ENCODE measurements at places on chromosomes 4 and X.

DNA sequence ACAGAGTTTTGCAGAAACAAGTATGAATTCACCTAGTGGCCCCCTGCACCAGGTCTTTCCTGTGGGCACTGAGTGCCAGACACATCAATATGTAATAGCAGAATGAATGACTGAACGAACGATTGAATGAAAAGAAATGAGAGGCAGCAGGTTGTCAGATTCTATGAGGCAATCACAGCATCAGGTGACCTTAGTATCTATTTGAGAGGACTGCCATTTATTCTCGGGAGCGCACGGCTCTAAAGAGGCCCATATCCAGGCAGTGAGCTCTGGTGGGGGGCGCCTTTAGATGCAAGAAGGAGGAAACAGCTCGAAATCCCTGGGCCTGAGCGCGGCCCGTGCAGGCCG, 528 bp upstream of the SLC25A4 start:
- no peak for DNase-seq

- DNase-seq, result peak; percentile 87
These were observed 496 bp upstream of the GAB1 start for GRCh38 chr4:143335979-143336780.

- peak; percentile 48 for DNase-seq
These were observed 146.8 kb upstream of the USP9X start for GRCh38 chrX:40938423-40938822.

DNA sequence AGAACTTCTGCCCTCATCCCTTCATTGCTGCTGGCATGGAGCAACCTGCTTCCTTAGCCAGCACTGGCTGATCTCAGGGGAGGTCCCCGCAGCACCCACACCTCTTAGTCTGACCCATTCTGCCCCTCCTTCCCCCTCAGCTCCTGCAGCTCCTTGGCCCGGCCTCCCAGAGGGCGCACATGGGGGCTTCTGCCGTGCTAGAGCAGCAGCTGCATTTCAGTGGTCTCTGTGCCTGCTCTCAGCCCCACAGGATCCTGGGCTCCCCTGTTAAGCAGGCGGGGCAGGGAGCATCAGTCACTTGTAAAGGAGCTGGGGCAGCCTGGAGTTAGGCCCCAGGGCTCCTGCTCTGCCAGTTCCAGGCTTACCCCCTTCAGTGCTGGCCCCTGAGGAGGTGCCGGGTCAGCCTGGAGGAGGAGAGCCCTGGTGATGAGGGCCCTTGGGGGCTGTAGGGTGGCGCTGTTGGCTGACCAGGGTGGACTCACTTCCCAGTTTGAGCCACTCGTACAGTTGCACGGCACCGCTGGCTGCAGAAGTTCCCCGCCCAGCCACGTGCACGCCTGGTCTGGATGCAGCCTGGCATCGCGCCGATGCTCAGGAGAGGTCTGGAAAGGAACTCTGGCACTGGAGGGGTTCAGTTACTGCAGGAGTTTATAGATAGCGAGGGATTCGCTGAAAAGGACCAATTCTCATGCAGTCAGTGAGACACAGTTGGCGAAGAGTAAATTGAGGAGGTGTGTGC, 85.1 kb upstream of the PSAPL1 start:
- DNase-seq, result no peak

- DNase-seq, result no peak
These were observed 542.8 kb downstream of the GALNTL6 start for GRCh38 chr4:172356016-172356415.

DNA sequence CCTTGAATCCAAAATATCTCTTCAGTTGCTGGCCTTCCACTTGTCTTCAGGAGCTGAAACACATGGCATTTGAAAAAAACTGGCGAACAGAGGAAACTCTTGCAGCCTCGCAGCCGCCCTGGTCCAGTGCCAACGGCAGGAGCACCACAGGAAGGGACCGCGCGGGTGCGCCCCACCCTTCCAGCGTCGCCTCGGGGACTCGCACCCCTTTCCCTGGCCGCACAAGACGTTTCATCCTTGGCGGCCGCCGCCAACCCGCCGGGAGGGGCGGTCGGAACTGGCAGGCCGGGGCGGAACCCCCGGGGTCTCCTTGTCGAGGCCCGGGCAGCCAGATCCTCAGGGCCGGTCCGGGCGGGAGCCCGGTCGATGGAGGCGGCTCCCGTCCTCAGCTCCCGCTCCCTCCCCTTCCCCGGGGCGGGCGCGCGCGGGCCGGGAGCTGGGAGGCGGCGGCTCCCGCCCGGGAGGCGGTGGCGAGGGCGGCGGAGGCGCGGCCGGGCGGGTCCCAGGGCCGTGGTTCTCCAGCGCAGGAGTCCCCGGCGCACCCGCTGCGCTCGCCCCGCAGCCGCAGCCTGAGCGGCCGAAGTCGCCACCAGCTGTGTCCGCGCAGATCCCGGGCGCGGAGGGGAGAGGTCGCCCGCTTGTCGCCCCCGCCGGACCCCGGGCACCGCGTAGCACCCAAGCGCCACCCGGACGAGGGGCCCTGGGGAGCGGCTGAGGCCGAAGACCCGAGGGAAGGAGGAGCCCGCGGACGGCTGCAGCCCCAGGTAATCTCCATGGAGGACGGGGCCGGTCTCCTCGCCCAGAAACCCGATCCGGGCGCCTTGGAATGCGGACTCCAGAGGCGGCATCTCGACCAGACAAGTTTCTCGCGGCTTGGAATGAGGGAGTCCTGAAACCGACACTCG, 886 bp upstream of the NDST3 start:
- peak; percentile 47 for DNase-seq

- DNase-seq, result no peak
These were observed 138.0 kb downstream of the PDGFRA start for GRCh38 chr4:54367059-54367458.

GRCh38 chr4:98540803-98541202, 117.6 kb downstream of the TSPAN5 start:
- DNase-seq, result no peak

DNA sequence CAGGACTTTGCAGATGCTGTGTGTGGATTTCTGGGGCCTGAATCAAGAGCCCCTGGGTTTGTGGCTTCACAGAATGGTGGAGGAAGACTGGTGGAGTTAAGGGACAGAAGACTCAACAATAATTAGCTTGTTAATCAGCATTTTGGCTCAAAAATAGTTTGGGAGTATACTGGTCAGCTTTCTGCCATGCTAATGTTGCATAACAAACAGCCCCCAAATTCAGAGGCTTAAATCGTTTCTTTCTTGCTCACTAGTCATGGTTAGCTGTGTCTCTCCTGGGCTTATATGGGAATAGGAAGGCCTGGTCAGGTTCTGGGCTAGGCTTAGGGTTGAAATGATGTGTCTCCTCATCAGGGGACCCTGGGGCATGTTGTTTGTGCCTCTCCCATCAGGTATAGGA, 24.4 kb downstream of the TBL1X start:
- DNase-seq, result no peak

DNA sequence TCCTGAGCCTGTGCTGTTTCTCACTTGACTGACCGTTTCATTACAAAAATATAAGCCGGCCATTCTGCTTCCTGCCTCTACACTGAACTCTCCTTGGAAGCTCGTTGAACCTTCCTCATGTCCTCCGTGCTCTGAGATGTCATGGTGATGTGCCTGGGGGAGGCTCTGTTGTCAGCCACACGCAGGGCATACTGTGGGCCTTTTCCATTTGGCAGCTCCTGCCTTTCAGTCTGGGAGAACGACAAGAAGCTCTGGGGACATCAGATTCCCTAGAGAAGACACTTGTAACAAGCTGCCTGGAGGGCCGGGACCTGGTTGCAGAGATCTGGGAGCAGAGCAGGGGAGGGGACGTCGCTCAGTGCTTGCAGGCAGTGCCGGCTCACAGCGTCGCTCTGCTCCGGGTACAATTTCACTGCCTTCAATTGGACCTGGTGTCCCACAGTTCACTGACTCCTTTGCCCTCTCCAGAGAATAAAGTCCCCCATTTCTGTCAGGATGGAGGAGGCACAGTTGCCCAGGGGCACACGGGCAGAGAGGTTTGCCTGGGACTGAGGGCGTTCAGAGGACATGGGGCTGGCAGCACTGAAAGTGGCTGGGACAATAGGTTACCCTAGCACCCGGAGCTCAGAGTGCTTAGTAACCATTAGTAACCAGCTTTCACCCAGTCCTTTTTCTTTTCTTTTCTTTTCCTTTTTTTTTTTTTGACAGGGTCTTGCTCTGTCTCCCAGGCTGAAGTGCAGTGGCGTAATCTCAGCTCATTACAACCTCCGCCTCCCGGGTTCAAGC, 19.1 kb upstream of the MECP2 start:
- no peak for DNase-seq

- DNase-seq, result no peak
These were observed 192.3 kb downstream of the SPATA18 start for GRCh38 chr4:52243367-52243766.

GRCh38 chrX:154648931-154649330, 4.4 kb downstream of the CTAG2 start:
- DNase-seq, result no peak

DNA sequence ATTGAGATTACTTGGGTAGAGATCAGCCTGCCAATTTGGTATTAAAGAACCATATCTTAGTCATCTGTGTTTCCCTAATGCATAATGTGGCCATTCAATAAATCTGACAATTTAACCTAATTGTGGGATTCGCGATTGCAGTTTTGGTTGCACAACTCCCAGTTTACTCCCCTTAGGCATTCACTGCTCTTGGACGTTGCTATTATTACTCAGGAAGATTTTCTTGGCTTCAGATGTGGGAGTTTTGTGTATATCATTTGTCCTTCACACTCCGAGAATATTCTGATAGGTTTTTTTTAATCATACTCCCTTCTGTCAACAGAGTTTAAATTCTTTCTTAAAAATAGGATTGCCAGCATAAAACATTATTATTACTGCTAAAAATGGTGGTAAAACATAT, 22.0 kb upstream of the TRPC3 start:
- DNase-seq, result no peak

- peak; percentile 9 for DNase-seq
These were observed 360.7 kb downstream of the PCDH7 start for GRCh38 chr4:31080887-31081286.

- DNase-seq, result peak; percentile 67
These were observed 28.6 kb downstream of the CLNK start for GRCh38 chr4:10655968-10656367.

- DNase-seq, result no peak
These were observed 40.5 kb upstream of the PSAPL1 start for GRCh38 chr4:7475207-7475606.

GRCh38 chrX:119756926-119757635, 1.3 kb upstream of the SOWAHD start:
- DNase-seq, result no peak

DNA sequence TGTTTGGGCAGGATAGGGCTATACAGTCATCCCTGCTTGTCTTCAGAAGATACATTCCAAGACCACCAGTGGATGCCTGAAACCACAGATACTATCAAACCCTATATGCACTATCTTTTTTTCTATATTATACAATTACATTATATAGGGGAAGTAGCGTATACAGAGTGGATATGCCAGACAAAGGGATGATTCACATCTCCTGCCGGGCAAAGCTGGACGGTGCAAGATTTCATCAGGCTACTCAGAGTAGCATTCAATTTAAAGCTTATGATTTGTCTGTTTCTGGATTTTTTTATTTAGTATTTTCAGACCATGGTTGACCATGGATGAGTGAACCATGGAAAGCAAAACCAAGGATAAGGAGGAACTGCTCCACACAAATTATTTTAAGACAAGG, 7.0 kb upstream of the AMTN start:
- DNase-seq, result no peak

DNA sequence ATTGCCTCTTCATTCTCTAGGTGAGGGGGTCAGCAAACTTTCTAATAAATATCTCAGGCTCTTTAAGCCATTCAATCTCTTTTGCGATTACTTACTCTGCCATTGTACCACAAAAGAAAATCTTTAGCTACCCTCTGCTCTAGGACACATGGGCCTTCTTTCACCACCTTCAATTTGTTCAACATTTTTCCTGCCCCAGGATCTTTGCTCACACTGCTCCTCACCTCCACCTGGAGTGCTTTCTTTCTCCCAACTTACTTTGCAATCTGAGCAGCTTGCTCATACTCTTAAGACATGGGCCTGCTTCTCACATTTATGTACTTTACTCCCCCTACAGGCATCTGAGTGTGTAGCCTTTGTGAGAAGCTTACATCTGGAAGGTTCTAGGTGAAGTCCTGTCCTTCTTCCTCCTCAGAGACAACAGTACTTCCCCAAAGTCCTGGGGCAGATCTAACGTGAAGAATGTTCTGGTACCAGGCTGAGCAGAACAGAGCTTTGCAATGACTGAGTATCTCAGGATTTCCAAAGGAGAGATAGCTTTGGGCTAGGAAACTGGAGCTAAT, 55.0 kb upstream of the PRDM5 start:
- peak; percentile 46 for DNase-seq

GRCh38 chr4:30256116-30256832, 463.9 kb upstream of the PCDH7 start:
- DNase-seq, result peak; percentile 48

DNA sequence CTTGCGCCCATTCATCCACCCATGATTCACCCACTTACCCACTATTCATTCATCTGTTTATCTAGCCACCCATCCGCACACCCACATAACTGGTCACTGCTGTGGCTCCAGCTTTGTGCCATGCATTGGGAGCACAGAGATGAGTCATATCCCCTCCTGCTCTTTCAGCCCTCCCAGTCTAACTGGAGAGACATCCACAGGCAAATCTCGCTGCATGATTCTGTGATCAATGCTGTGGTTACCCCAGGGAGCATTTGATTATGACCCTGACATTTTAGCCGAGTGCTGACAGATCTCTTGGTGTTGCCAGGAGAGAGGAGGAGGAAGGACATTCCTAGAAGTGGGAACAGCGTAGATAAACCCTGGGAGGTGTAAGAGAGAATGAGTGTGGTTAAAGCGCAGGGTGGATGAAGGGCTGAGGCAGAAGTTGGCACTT, 10.4 kb upstream of the PORCN start:
- DNase-seq, result peak; percentile 84

- no peak for DNase-seq
These were observed 173.4 kb upstream of the JADE1 start for GRCh38 chr4:128635955-128636560.

GRCh38 chr4:142435599-142436235, 410.4 kb downstream of the INPP4B start:
- no peak for DNase-seq

- DNase-seq, result no peak
These were observed 1860.7 kb upstream of the PCDH10 start for GRCh38 chr4:131288441-131288840.

DNA sequence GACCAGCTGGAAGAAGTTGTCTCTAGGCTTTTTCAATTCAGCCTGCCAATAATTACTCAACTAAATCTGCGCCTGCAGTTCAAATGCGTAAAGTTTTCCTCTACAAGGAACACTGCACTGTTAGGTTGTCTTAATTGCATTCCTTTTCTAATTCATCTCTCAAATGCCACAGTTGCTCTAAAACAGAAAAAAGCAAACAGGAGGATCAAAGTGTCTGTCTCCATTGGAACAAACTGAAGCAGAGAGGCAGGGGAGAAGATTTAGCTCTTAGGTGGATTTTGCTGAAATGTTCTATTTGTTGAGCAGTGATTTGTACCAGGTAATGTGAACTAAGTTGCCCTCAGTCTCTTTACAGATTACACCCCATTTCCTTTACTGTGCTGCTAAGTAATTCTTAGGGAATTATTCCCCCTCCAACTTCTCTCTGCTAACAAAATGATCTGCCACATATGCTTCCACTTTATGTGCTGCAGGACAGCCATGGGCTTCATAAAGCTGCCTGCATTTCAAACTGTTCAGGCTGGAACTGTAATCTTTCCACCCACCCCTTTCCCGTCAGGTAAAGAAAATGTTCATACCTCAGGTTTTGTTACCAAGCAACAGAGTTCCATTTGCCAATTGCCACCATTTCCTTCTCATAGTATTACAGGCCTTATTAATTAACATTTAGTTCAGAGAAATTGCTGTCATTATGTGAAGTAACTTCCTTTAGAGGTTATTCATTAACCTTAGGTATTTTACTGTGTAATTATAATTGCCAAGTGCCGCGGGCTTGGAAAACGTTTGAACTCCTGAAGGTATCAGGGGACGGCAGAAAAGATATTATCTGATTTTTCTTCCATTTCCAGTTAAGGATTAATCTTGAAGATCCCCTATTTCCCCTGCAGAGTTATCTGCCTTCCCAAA, 149.3 kb downstream of the SPRY1 start:
- no peak for DNase-seq
